ENCODE measurements at places on chromosomes 5 and 9.

- no peak for DNase-seq
These were observed 28.2 kb upstream of the SCGB3A1 start for GRCh38 chr5:180619563-180619915.

DNA sequence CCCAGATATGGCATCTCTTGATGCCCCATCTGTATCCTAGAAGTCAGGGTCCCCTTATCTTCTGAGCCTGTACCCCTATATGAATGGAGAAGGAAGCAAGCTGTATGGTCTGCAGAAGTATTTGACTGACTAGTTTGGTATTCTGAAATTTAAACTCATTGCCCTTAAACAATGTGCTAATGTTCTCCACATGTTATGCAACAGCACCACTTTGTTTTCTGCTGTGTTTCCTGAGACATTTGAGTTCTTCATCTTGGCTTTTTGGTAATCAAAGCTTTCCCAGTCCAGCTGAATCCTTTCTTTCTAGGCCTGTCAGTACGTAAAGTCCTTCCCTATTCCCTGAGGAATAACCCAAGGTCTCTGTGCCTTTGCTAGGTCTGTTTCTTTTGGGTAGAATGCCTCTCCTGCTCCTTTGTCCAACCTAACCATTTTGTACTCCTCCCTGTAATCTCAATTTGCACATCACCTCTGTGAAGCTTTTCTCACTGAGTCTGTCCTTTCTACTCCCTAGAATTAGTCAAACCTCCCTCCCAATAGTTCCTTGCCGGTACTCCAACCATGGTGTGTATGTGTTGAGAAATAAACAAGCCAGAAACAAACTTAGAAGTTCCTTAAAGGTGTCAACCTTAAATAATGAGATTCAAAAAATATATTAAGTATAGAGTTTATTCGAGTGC lies 72.1 kb upstream of the HSPB3 start:
- no peak for DNase-seq

DNA sequence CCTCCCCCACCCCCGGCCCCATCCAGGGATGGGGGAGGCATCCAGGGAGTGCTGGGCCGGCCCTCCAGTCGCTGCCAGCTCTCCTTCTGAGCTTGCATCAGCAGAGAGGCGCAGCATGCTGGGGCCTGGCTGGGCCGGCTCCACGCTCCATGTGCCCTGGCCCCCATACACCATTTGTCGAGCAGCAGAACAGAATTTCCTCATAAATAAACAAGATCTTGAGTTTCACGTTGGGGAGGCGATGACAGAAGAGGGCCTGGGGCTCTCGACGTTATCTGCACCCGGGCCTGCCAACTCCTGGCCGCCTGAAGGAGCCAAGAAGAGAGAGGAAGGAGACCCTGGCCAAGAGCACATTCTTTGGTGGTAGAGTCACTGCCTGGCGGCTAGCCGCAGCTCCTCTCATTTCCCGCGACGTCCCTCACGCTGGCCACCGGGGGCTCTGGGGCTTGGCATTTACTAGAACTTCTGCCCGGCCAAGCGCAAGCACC lies 177.0 kb downstream of the FGF18 start:
- no peak for DNase-seq

DNA sequence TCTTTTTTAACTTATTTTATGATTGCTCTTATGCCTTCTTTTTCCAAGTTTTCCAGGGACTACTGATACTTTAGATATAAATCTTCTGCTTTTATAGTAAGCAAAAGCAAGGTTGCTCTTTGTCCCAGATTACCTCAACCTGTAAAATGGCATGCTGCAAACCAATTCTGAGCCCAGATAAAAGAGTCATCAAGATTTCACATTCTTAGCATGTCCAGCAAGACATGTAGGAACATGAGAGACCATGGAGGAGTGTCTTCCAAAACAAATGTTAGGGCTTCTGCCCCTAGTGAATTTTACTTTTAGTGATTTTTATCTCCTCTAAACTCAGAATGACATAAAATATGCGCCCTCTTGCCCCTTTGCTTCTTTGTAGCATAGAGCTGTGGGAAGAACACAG lies 7.0 kb upstream of the CDC20B start:
- no peak for DNase-seq

DNA sequence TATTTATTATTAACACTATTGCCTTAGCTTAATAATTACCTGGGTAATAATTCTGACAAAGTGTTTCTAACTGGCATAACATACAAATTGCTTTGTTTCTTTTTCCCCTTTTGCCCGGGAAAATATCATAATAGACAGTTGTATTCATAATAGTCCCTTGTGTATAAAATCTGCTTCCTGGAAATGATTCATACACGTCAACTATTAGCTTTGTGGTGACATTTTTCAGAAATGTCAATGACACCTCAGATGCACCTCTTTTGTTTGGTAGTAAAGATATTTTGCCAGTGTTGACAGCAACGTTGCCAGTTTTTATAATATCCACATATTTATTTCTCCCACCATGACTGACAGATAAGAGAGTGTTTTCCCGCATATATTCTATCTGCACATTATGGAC lies 73.0 kb downstream of the RASEF start:
- no peak for DNase-seq

DNA sequence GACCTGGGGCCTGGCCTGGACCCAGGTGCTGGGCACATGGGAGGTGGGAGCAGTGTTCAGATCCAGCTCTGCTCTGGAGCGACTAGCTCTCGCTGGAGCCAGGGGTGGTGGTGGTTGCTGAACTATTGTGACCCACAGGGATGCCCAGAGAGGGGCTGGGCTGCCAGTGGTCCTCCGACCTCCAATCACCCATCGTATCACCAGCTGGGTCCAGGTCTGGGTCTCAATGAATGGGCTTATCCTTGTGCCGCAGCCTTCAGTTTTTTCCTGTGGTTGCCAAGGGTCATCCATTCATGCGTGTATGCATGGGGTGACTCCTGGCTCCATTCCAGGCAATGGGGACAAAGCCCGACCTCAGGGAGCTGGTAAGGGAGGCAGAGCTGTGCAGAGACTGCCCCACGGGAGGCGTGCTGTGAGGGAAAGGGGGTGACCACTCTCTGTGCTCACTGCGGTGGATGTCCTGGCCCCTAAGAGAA lies 68.6 kb upstream of the RNF130 start:
- DNase-seq, result no peak

- DNase-seq, result no peak
These were observed 127.9 kb downstream of the ADAMTS2 start for GRCh38 chr5:179217356-179217755.

- DNase-seq, result no peak
These were observed 67.1 kb downstream of the COL5A1 start for GRCh38 chr9:134708672-134709038.

DNA sequence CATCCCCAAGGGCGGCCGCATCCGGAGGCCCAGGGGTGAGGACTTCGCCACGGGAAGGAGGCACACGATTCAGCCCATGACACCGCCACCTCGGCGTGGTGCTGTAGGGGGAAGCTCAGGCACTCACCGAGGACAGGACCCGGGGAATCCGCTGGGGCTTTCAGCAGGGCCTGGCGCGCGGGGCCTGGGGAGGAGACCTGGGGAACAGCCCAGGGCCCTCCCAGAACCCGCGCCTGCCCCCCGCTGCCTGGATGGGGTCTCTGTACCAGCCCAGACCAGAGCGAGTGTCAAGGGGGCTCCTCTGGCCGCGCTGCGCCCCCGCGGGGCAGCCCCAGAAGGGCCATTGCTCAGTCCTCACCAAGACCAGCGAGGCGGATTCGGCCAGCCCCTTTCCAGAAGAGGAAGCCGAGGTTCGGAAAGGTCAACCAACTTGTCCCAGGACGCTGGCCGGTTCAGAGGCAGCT lies 12.8 kb downstream of the COL23A1 start:
- no peak for DNase-seq

DNA sequence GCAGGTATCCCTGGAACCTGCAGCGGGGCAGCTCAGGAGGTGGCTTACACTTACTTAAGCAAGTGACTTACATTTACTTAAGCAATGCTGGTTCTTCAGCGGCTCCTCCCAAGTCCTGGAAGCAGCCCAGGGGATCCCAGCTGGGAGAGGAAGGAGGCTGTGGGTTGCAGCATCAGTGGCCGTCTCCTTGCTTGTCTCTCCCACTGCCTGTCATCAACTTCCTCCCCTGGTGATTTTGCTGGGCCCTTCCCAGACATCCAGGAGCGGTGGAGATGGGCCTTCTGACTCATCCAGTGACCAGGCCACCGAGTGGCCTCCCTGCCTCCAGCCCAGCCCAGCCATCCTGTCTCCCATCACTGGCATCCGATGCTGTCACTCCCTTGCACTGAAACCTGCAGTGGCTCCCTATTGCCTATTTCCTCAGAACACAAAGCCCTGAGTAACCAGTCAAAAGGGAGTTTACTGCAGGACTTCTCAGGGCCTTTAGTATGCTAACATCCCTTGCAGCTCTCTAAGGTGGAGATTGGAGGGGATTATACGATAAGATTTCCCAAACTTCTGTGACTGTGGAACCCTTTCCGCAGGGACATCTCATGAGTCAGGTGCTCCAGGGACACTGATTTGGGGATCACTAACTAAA lies 155.9 kb upstream of the PHYKPL start:
- no peak for DNase-seq

DNA sequence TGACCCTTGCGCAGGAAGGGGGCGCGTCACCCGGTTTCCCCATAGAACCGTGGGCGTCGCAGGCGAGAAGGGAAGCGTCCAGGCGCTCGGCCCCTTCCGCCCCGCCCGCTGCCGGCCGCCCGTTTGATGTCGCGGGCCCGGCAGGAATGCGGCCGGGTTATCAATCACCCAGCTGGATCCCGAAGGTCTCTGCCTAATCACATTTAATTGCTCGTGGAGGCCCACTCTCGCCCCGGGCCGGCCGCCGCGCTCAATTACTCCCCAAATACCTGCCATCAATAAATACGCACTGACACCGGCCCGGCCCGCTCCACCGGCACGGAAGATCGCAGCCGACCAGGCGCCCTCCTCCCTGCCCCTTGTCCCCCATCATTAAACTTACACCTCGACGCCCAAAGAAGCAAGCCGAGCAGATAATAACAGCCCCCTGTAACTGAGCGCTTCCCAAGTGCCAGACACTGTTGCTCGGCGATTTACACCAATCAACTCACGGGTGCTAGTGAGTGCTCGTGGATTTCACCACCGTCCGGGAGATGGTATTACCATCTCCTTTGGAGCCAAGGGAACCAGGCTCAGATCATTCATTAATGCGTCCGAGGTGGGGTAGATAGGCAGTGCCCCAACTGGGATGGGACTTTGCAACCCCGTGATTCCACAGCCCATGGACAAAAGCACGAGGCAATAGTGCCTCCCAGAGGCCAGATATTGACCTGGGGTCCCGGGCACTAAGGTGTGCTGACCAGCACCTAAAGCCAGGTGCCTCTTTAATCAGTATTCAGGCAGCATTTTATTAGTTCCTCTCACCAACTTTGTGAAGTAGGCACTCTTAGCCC lies 11.3 kb downstream of the MSX2 start:
- no peak for DNase-seq

DNA sequence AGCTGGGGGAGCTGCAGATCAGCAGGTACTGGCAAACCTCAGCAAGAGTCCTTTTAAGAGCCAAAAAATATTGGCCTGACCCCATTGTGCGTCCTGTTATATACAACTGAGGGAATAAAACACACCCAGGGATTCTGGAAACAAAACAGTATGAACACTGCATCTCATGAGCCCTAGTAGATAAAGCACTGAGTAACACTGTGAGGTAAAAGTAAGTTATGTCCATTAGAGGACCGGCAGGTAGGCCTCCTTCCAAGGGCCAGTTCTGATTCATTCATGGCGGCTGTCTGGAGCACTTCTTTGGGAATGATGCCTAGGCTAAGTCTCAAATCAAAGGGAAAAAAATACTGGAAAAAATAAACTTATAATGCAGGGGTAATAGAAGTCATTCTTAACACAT lies 64.9 kb downstream of the PDE4D start:
- DNase-seq, result no peak

GRCh38 chr5:74035521-74035937 lies 409.5 kb downstream of the ARHGEF28 start:
- no peak for DNase-seq

DNA sequence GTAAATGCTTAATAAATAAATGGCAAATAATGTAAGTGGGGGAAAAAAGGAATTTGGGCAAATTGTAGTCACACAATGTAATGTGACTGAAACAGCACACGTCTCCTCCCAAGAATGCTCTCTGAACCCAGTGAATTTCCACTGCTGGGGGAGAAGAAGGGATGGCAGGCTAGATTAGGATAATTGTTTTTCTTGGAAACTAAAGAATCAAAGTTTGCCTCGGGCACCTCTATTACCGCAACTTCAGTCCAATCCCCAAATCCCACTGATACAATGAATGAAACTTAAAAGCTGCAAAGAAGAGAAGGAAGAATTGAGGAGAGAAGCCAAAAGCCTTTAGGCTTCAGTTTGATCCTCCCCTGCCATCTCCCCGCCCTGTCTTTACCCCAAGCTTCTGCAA lies 423.2 kb upstream of the PAPPA start:
- no peak for DNase-seq

GRCh38 chr9:120191141-120191540 lies 388.8 kb downstream of the CDK5RAP2 start:
- no peak for DNase-seq

DNA sequence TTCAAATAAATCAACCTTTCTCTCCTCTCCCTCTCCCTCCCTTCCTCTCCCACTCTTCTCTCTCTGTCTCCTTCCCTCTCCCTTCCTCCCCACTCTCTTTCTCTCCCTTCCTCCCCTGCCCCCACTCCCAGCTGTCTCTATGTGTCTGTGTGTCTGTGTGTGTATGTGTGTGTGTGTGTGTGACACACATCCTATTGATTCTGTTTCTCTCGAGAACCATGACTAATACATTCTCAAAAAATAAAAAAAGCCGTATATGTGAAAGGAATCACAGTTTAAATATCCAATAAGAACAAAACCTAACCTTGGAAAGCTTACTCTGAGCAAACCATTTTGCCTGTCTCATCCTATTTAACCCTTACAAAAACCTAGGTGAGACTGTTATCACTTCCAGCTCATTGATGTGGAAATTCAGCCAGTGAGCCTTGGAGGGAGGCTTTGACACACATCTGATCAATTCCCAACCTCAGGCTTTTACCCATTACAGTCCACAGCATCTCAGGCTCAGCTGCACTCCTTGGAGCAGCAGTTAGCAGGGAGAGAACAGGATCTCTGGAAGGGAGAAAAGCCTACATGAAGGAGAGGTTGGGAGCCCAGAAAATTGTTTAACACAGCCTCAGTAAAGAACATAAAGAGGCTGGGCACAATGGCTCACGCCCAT lies 8.3 kb downstream of the HSD17B3 start:
- DNase-seq, result no peak

GRCh38 chr5:132237141-132237540 lies 9.5 kb upstream of the P4HA2 start:
- no peak for DNase-seq

DNA sequence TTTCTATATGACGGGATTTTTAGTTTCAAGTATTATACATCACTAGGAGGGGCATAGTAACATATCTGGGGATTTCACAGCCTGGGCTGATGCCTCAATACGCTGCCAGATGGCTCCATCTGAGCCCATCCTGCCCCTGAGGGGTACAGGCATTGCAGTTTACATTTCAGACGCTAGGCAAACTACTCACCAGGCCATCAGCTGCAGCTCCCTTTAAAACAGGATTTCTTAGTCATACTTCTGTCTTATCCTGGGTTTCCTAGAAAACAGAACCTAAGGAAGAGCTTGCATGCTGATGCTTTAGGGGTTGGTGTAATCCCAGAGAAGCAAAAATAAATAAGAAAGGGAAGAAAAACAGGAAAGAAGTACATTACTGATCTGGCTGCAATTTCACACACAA lies 372.8 kb upstream of the PIK3R1 start:
- DNase-seq, result no peak

- no peak for DNase-seq
These were observed 127.7 kb upstream of the BASP1 start for GRCh38 chr5:17089690-17090089.

All from activated naive CD4-positive, alpha-beta T cell (primary cell).